ENCODE measurements at places on chromosomes 13 and 19. TPM values are rescaled to one million over a fixed set of nuclear protein-coding genes. Genes with fewer than 3 reads are reported as not detected.

PBX4 gene
- total RNA-seq: 1.8 TPM

IGLON5 gene
- not detected for total RNA-seq

FGF22 gene
- total RNA-seq: 0.16 TPM

TLE6 gene
- 0.51 TPM for total RNA-seq

ZNF626 gene
- 4.6 TPM for total RNA-seq

TYROBP gene
- total RNA-seq: not detected

GFY gene
- total RNA-seq: not detected

PLPPR3 gene
- total RNA-seq: 1.5 TPM

ZNF724 gene
- 12.1 TPM for total RNA-seq

MBD3L3 gene
- not detected for total RNA-seq

DAND5 gene
- total RNA-seq: 0.16 TPM

SRRM5 gene
- 0.16 TPM for total RNA-seq

CLDND2 gene
- total RNA-seq: not detected

CEACAM16 gene
- total RNA-seq: not detected

RASGRP4 gene
- total RNA-seq: not detected
